ENCODE measurements at places on chromosomes 11 and 22.

DNA sequence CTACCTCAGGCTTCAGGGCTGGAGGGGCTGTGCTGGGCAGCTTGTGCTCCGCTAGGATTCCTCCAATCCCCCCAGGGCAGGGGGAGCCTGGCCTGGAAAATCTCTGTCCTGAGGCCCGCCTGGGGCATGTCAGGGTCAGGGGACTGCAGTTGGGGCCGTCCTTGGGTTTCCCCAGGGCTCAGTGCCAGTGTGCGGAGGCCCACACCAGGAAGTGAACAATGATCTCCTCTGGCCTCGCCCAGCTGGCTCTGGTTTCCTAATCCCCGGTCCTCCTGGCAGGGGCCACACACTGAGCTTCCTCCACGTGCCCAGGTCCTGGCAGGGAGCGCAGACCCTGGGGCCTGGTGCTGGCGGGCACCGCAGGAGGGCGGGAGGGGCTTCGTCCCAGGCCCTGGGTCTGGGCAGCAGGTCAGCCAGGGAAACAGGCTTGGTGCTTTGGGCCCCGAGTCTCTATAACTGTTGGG lies 1.4 kb upstream of the MUC2 start:
- DNase-seq = no peak

DNA sequence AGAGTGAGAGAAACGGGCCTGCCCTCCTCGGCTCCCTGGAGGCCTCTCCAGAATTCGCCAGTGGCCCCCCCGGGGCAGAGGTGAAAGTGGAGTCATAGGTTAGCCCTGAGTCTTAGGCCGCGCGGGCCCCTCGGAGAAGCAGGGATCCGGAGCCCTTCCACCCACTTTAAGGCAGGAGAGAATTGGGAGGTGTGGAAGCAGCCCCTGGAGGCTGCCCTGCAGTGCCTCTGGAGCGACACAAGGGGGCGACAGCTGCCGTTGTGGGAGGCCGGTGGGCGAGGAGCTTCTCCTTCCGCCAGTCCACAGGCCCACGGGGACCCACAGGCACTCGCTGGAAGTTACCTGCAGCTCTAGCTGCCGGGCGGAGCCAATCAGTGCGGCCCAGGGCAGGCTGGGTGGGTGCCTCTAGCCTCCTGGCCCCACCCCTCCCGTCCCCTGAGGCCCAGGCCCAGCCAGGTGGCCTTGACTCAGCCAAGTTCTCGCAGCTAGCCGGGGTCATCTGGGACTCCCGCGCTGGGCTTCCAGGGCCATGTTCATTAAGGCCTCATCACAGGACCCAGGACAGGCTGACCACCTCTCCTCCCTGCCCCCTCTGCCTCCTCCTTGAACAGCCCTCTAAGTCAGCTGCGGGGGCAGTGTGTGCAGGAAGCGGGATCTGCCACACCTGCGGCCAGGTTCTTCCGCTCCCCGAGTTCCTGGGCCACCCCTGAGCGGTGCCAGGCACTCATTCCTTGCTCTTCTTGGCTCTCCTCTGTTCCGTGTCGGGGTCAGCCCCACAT lies 5.0 kb downstream of the DGKZ start:
- DNase-seq = no peak

GRCh38 chr11:58927393-58928106 lies 11.7 kb upstream of the GLYATL1 start:
- peak; percentile 80 for DNase-seq

DNA sequence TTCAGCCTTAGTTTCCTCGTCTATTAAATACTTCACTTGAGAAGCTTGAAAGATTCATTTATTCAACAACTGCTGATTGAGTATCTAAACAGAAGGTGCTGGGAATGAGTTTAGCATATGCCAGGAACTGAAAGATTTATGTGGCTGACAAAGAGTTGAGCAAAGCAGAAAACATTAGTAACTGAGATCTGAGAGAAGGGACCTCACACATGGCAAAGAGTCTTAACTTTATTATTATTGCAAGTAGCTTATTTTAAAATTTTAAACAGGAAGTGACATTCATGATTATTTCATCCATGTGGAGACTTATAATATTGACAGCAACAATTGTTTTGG lies 133.6 kb downstream of the CASP12 start:
- DNase-seq = peak; percentile 55

- no peak for DNase-seq
These were observed 3.1 kb downstream of the SAA2 start for GRCh38 chr11:18245396-18245795.

Data from NCI-H446 treated with DMSO at 0.1 percent for 48 hours (cell line).